ENCODE measurements at places on chromosomes 3 and 15.

GRCh38 chr15:92521624-92522008 lies 127.9 kb downstream of the ST8SIA2 start:
- peak; percentile 48 for DNase-seq

DNA sequence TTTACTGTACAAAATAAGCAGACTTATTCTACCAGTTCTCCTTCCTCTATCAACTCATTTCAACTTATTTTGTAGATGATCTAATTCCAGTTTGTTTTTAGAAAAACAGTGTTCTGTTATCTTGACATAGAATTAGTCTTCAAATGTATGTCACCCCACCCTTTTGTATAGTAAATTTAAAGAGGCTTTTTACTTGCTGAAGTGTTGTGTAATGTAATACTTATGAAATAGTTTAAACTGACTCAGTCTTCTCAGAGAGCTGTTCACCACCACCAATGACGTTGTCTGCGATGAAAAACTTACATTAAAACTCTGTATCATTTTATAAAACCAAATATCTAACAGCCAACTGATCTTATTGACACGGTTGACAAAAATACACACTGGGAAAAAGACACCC lies 82.9 kb downstream of the RAP2B start:
- no peak for DNase-seq

DNA sequence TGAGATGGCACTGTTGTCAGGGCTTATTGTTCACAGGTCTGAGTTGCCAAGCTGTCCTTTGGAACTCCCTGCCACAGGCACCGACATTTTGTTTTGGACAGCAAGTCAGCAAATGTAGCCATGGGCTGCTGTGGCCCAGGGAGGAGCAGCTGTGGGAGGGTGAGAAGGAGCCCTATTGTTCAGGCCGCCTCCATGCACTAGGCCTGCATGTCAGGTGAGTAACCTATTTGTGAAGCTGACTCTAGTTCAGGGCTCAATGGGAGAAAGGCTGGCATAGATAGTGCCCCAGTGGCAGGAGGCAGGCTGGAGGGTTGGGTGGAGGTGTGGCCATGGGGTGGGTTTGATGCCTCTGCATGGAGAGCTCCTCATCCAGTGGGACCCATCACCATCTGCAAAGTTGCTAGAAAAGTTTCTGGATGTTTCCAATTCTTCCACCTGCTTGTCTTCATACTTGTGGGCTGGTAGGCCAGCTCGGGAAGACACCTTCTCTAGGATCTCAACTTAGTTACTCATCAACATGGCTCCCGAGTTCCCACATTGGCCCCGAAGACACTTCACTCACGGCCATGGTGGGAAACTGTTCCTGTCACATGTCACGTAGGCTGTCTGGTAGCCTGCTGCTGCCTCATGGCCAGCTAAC lies 19.5 kb downstream of the AMOTL2 start:
- DNase-seq = no peak

GRCh38 chr3:45088543-45089358 lies 57.4 kb downstream of the CDCP1 start:
- DNase-seq = no peak

GRCh38 chr3:192422321-192422996 lies 304.9 kb downstream of the FGF12 start:
- DNase-seq = no peak

DNA sequence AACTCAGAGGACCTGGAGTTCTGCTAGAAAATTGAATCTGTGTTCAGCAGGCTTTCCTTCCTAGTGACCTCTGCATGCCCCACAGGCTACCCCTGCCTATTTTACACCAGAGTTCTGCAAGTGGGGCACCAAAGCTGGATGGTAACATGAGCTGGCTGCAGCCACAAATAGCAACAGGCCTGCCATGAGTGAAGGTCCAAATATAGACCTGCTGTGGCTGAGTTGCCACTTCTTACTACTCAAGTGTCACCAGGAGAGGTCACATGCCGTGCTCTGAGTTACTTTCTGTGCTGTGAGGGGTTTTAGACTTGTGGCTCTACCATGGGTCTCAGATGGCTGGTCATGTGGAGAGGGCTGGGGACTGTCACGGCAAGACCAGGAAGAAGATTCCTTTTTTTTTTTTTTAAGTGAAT lies at the start of gene FSD2:
Gene FSD2, minus strand, starts transcription at position 76 of the 413 bp plus-strand sequence. CDS start 18,679 bp downstream, outside the sequence.
- no peak for DNase-seq

DNA sequence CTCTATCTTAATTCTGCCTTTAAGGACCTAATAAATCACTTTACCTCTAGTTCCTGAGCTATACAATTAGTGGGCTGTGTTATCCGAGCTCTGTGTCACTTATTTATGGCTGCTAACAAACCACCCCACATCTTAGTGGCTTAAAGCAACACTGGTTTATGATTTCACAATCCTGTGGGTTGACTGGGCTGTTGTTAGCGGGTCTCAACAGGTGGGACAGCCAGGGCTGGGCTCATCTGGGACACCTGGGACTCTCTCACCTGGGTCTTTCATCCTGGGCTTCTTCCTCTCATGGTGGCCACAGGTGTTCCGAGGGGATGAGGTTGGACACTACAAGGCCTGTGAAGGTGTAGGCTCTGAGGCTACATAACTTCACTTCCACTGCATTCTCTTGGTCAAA lies 35.8 kb upstream of the CHST2 start:
- DNase-seq = no peak

DNA sequence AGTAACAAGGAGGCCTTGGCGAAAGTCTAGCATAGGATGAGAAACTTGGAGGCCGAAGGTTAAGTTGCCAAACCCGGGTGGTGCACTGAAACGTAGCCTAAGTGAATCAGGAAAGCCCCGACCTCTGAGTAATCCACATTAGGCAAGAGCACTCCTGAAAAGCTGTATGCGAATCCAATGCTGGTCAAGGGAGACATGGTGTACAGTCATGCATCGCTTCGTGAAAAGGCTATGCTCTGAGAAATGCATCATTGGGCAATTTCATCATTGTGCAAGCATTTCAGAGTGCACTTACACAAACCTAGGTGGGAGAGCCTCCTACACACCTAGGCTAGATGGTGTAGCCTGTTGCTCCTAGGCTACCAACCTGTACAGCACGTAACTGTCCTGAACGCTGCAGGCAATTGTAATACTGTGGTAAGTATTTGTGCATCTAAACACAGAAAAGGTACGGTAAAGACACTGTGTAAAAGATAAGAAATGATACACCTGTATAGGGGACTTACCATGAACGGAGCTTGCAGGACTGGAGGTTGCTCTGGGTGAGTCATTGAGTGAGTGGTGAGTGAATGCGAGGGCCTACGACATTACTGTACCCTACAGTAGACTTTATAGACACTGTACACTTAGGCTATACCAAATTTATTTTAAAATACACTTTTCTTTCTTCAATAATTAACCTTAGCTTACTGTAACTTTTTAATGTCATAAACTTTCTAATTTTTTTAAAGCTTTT lies 222.5 kb downstream of the SHQ1 start:
- no peak for DNase-seq

- no peak for DNase-seq
These were observed 72.8 kb downstream of the VGLL4 start for GRCh38 chr3:11570789-11571495.

- DNase-seq = no peak
These were observed 107.8 kb downstream of the LRRN1 start for GRCh38 chr3:3907023-3907422.

GRCh38 chr3:66483006-66483405 lies 17.8 kb downstream of the LRIG1 start:
- DNase-seq = no peak

DNA sequence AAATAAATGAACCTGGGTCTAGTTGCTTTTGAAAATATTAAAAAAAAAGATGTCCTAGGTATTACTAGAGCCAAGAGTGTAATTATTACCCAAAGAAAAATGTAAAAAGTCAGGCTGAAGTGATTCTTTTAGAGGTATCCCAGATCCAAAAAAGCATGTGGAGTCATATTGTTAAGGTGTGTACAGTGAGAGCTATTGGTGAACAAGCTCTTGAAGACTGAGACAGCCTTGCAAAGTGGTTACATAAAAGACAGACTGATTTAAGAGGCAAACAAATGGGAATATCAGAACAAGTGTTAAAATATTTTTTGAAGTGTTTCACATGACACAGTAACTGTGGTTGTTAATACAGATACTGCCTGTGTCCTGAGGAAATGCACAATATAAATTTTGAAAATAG lies 624.5 kb downstream of the PLOD2 start:
- no peak for DNase-seq

DNA sequence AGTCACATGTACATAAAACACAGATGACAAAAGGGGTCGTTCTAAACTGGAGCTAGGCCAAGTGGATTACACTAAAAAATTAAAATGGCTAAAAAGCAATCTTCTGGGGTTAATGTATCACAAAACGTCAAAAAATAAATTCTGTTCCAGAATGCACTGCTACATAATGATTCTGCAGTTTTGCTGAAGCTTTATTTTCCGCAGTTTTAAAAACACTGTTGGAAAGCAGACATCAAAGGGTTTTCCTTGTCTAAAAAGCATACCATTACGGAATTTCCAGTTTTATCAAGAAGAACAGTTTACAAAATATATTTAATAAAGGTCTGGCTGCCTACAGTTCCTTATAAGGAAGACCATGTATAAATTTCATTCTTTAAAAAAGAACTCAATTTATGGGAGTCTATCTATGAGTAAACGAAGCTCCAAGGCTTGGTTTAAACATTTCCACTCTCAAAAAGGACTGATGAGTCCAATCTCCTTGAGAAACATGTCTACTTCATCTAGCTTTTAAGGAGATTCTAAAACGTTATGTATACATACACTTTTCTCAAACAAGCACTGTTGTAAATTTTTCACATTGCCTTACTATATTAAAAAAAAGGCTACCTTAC lies 1.3 kb downstream of the DMXL2 start:
- no peak for DNase-seq

DNA sequence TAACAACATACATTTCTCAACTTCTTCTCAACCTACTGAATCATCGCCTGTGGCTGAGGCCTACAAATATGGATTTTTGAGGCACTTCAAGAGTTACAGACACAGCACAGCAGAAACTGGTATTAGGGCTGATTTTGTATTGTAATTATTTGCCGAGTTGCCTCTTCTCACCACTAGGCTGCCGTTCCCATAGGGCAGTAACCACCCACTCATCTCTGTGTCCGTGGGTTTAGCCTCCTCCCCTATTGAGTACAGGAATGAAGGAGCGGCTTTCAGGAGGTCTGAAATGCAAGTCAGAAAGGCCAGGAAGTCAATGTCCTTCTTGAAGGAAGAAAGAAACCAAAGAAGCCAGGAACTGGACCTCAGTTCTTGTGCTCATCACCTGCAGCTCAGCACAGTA lies 220.8 kb downstream of the MTHFS start:
- no peak for DNase-seq

GRCh38 chr15:64775551-64776401 lies at the start of gene RBPMS2:
Gene RBPMS2 (minus strand): TSS chr15:64775589. CDS start chr15:64775319, 270 bp downstream.
- no peak for DNase-seq

- no peak for DNase-seq
These were observed 117.9 kb downstream of the CORO2B start for GRCh38 chr15:68696414-68697363.

GRCh38 chr15:53974813-53975212 lies 3.4 kb upstream of the UNC13C start:
- no peak for DNase-seq

GRCh38 chr3:111071257-111072030 lies at the start of gene NECTIN3:
Gene NECTIN3 (plus strand): TSS chr3:111071816. CDS start chr3:111072018, 202 bp downstream.
- DNase-seq = peak; percentile 91

DNA sequence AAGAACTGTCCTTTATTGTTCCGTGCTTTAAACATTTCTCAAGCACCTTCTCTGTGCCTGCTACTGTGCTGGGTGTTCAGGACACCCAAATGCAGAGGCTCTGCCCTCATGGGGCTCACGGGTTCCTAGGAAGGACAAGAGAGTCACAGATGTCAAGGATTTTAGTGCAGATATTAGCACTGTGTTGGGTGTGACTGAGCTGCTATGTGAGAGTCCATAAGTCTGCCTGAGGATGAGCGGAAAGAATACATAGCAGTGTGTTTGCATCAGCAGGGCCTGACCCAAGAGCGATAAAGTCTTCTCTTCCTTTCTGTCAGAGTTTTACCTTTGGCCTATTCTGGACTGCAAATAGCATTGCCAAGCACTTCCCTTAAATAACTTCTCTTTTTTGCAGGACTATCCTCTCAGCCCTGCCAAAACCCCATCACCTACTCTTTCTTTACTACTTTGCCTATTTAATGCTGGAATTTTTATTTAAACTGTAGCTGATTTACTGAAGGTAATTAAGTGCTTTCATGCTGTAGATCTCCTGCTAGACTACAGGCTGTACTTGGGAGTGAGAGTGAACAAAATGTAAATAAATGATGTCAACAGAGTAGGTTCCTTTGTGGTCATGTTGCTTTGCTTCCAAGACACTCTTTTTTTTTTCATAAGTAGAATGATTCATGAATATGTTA lies 459.4 kb upstream of the TPRG1 start:
- DNase-seq = no peak

GRCh38 chr3:135328036-135328435 lies 533.0 kb downstream of the EPHB1 start:
- DNase-seq = no peak
